Transverse colon (tissue), 4 donors: ENCODE measurements at places on chromosomes 2 and 18.

GRCh38 chr2:112947374-112947773, 30.4 kb upstream of the IL36G start:
- no peak for DNase-seq

DNA sequence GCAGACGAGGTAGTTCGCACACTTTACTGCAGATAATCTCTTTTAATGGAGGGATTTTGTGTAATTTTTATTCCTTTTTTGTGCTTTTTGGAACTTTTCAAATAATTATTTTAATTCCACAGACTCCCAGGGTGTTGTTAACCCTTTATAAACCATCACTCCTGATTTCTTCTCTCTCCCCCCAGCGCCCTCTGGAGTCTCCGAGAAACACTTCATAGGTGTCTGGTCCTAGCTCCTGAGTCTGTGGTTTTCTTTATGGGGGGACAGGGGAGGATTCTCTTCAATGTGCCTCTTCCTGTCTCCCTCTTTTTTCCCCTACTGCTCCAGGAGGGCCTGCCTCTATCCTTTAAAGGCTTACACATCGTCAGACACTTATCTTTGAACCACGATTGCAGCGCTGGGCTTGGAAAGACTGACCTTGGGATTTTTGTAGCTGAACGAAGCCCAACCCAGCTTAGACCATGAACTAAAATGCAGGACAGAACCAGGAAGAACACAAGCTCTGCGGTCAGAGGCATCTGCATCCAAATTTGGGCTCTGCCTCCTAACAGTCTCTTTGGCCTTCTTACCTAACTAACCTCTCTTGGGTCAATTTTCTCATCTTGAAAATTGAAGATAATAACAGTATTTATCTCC, 7.1 kb upstream of the PKDCC start:
- no peak for DNase-seq

DNA sequence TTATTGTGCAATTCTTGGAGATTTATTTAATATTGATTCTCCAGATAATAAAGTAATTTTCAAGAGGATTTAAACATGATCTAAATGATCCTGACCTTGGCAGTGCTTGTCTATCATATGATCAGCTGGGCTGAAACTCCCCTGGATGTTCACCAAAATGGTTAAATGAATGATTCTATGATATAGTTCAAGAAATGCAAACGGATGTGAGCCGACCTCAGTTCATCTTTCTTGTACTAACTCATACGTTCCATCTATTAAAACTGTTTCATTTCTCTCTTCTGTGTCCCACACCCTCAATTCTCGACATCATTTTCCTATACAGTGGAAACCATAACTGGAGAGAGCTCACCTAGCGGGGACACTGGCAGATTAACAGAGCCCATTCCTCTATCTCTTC, 281.7 kb upstream of the CCDC68 start:
- DNase-seq = no peak

DNA sequence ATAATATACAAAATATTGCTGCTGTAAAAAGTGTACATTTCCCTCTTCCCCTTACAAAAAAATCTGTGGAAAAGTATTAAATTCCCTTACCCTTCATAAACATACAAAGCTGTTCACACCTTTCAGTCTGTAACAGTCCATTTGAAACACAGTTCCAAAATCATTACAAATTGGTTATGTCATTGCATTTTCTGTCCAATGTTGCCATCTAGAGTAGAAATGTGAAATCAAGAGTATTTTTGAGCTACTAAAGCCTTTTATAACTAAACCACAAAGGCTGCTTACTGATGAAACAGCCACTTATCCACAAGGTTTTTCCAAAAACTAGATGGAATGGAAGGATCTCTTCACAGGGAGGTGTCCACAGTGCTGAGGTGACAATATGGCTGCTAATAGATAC, 72.5 kb downstream of the SS18 start:
- DNase-seq = no peak

GRCh38 chr18:23812546-23813440, 123.5 kb downstream of the LAMA3 start:
- DNase-seq = no peak

GRCh38 chr2:144875290-144875969, 355.5 kb upstream of the ZEB2 start:
- no peak for DNase-seq

DNA sequence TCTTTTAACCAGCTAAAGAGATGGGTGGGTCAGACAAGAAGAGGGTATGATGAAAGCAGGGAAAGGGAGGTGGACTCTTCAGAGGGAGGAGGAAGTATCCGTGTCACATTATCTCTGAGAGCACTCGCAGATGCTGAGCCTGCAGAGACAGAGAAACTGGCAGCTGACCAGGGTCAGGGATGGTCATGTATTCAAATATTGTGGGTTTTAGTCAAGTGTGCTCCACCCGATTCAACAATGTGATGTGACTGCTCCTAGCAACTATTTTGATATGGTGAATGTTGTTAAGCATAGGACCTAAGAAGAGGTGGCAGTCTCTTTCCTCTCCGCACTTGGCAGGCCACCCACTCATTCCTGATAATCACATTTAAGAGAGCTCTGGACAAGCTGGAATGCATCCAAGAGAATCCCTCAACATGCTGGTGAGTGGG, 1.3 kb upstream of the CLIP4 start:
- DNase-seq = peak; percentile 58

DNA sequence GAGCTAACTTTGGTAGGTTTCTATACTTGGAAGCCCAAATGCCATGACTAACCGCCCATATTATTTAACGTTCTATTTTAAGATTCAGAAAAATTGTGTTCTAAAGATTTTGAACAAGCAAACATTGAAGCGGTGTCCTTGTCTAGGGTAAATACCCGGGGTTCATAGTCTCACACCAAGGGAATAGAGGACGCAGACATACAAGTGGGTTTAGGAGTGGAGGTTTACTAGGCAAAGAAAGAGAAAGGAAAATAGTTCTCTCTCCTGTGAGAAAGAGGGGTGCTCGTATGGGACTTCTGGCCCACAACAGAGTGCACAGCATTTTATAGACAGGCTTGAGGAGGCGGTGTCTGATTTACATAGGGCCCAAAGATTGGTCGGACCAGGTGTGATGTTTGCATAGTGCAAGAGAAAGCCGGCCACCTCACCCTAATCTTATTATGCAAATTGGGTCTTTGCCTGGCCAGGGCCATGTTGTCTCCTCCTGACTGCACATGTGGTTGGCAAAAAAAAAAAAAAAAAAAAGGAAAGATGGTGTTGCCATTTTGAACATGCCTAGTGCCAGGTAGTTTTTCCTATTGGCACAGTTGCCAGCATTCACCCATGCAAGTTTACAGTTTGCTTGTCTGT, 1062.6 kb downstream of the LRP1B start:
- no peak for DNase-seq

GRCh38 chr2:235727891-235728799, 234.3 kb downstream of the AGAP1 start:
- no peak for DNase-seq

DNA sequence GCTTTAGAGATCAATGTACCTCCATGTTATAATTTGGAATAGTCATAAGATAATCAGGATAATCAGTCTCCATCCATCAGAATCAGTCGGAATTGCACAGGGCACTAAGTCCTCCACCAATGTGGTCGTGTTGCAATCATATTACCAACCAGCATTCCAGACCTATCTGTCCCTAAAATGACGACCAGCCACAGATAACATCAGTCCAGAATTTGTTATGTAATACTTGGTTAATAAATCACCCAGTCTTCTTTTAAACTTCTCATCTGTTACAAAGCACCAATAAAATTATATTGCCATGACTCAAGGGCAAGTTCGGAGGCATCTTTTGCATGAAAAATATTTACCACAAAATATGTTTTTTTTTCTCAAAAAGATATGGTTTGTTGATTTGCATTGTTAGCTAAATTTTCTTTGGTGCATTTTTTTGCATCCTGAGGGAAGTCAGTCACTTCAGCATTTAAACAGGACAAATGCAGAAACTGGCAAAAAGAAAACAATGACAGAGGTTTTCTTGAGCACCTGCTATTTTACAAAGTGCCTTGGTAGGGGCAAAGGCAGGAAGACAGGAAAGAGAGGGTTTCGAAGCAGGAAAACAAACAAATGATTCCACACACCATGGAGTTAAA, 29.3 kb downstream of the PIEZO2 start:
- DNase-seq = no peak

DNA sequence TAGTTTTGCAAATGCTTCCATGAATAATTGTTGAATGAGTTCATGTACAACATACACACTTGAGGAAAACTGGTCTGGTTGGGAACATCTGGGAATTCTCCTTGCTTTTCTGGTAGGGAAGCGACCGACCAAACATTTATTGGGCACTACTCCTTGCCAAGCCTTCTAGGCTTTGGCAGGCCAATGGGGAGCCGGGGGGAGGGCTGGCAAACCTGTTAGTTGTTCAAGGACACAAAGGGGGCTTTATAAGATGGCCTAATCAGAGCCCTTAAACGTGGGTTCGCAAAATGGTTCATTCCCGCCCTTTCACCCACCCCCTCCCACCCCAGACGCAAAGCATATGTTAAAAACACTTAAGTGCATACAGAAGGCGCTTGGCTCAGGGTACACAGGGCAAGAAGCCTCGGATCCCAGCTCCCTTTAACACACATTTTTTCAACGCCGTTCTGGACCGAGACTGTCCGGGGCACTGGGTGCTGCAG, 844 bp upstream of the VSNL1 start:
- DNase-seq = peak; percentile 63

- no peak for DNase-seq
Measured at GRCh38 chr2:24454294-24454693, 36.8 kb upstream of the NCOA1 start.

- DNase-seq = no peak
Measured at GRCh38 chr2:112001942-112002341, 53.1 kb upstream of the TMEM87B start.

DNA sequence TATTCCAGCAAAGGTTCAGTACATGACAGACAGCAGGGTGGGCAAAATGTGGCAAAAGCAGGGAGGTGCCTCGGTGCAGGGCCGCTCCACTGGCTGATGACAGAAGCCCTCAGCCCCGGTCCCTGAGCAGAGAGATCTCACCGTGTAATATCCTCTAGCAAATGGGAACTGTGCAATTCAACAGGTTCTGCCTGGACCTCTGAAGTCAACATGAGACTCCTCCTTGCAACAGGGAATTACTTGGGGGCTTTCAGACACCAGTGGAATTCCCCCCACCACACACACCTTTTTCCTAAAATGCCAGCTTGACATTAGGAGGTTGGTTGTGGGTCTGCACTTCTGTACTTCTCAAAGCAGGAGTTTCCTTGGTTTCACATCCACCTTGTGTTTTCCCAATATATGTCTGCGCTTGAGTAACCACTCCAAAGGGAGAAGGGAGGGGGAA, 50.8 kb downstream of the SPRED2 start:
- DNase-seq = no peak

DNA sequence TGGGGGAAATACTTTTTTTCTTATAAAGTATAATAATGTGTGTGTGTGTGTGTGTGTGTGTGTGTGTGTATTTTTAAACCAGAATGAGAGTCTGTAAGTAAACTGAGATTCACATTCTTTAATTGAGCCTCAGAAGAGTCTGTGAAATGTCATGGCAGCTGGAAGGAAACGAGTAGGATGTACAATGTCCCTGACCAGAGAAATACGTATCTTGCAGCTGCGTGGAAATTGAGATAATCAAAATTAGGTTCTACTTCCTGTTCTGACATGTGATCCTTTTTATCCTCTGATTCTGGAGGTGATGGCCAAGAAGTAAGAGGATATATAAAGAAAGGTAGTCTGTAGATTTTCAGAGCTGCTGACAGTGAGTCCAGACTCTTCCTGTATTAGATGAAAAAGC, 50.0 kb downstream of the SH3RF3 start:
- no peak for DNase-seq

- DNase-seq = no peak
Measured at GRCh38 chr2:163407296-163407695, 328.5 kb downstream of the FIGN start.
